ENCODE measurements at places on chromosomes 1 and 21.

DNA sequence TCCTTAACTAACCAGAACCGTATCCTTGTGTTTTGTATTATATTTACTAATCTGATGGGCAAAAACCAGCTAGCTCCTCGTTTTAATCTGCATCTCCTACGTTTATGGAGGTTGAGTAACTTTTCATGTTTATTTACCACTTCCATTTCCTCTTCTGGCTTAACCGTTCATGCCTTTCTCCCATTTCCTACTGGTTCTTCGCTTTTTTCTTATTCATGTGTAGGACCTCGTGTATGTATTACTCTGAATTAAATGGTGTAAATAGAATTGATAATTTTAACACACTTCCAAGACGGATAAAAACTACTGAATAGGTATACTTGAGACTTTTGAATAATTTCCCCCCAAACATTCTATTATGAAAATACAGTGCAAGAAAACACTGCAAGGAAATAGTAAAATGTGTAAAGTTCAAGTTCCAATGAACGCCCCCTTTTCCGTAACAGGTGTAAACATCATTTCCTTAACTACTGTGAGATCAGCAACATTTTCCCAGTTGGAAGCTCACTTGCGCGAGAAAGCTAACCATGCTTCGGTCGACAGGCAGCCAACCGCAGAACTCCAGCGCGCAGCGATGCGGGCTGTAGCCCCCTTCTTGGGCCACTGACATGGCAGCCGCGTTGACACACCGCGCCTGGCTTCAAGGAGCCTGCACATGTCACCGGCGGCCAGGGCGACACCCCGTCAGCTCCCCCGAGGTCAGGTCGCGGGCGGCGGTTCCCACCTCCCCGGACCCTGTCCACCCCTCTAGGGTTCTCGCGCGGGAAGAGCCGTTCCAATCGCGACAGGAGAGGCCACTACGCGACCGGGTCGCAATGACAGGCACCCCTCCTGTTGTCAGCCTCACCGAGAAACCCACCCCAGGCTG, 816 bp downstream of the EDEM3 start:
- no peak for DNase-seq

- DNase-seq: no peak
Measured at GRCh38 chr21:45845770-45846090, 135.8 kb upstream of the COL6A1 start.

- no peak for DNase-seq
Measured at GRCh38 chr1:47793563-47793962, 203.6 kb downstream of the TRABD2B start.

GRCh38 chr1:115412286-115412685, 74.2 kb upstream of the NGF start:
- peak; percentile 37 for DNase-seq

DNA sequence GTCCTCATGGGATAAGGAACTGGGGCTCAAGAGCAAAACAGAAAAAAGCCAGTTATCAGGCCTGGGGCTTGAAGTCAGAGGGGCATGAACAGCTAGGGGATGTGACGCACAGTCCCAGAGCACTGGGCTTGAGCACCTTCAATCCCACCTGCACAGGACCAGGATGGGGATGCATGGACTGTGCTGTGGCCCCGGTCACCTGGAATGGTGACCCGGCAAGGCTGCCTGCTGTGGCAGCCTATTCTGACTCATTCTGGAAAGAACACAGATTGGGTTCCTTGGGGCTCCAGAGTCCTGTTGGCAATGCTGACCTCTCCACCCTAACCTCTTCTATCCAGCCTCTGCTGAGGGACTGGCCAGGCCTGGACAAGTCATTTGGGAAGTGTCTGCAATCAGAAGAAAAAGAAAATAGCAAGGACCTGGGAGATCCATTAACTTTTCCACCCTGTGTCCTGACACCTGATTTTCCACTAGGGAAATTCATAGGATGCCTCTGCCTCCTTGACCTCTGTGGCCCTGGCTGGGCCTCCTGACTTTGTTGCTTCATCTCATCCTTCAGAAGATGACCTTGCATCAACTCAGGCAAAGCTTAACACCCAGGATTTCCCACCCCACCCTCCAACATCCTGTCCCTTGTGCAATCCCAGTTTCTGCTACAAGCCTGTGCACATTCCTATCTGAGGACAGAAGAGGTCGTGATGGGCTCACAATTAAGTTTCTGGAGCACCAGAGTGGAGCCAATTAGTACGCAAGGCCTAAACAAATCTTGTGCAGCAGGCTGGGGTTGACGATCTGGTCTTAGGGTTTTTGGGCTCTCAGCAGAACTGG, 17.9 kb upstream of the FMOD start:
- no peak for DNase-seq

GRCh38 chr21:44265734-44266270, 4.1 kb upstream of the DNMT3L start:
- no peak for DNase-seq

GRCh38 chr1:91795591-91796389, 90.2 kb downstream of the TGFBR3 start:
- no peak for DNase-seq

- no peak for DNase-seq
Measured at GRCh38 chr21:37372951-37373350, 6.4 kb downstream of the DYRK1A start.

DNA sequence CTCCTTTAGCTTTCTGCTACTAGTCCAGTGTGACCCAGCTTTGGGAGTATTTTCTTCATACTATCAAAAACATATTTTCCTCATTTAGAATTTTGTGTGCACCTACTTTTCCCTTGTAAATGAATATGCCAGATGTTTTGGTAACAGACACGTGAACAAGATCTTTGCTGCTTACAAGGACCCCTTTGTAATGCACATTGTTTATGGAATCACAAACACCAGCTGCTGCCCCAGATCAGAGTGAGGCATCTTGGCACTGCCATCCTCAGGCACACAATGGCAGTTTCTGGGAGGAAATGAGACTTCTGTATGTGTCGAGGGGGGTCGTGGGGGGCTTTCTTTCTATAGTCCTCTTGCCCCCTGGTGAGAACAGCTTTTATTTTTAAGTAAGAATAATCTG, 115.7 kb downstream of the RGL1 start:
- no peak for DNase-seq

GRCh38 chr1:27018316-27018715, 5.7 kb upstream of the TENT5B start:
- DNase-seq: no peak

GRCh38 chr1:33363470-33363861, 42.6 kb upstream of the A3GALT2 start:
- no peak for DNase-seq

DNA sequence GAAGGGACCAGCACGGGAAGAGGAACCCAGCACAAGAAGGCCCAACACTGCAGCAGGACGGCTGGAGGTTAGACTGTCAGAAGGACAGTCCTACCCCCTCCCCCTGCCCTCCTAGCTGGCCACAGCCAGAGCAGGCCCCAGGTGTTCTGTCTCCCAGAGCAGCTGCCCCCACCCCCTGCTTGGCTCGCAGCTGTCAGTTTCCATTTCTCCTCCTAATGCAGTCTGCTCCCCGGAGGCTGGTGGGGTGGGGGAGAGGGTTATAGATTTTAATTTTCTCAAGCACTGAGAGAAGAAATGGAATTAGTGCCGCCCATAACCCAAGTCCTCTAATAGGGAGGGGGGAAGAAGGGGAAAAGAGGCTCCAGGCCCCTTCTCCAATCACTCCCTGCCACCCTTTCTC, 13.0 kb upstream of the PEAR1 start:
- DNase-seq: no peak

- DNase-seq: peak; percentile 32
Measured at GRCh38 chr1:9101510-9102146, 27.3 kb downstream of the GPR157 start.

GRCh38 chr1:160376525-160377131, 9.8 kb downstream of the NHLH1 start:
- peak; percentile 60 for DNase-seq

- no peak for DNase-seq
Measured at GRCh38 chr1:89771991-89772560, 48.8 kb upstream of the LRRC8D start.

- no peak for DNase-seq
Measured at GRCh38 chr1:1082239-1082775, 8.2 kb upstream of the RNF223 start.

- DNase-seq: no peak
Measured at GRCh38 chr1:12630946-12631530, 12.8 kb upstream of the AADACL4 start.

- DNase-seq: peak; percentile 14
Measured at GRCh38 chr1:88867743-88868521, 23.4 kb downstream of the GTF2B start.

DNA sequence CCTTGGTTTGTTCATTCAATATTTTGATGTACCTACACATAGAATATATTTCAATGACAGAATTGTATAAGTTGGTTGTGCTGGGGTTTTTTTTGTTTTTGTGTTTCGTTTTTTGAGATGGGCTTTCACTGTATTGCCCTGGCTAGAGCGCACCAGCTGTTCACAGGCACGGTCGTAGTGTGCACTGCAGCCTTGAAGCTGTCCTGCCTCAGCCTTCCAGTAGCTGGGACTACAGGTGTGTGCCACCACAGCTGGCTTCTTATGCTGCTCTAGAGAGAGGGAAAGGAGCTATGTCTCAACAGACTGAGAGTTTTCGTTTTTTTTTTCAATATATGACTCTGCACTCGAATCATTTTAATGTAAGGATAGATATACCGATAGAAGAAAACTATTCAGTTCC, 102.6 kb downstream of the NTNG1 start:
- no peak for DNase-seq

- no peak for DNase-seq
Measured at GRCh38 chr1:156615946-156616345, 3.3 kb upstream of the HAPLN2 start.

DNA sequence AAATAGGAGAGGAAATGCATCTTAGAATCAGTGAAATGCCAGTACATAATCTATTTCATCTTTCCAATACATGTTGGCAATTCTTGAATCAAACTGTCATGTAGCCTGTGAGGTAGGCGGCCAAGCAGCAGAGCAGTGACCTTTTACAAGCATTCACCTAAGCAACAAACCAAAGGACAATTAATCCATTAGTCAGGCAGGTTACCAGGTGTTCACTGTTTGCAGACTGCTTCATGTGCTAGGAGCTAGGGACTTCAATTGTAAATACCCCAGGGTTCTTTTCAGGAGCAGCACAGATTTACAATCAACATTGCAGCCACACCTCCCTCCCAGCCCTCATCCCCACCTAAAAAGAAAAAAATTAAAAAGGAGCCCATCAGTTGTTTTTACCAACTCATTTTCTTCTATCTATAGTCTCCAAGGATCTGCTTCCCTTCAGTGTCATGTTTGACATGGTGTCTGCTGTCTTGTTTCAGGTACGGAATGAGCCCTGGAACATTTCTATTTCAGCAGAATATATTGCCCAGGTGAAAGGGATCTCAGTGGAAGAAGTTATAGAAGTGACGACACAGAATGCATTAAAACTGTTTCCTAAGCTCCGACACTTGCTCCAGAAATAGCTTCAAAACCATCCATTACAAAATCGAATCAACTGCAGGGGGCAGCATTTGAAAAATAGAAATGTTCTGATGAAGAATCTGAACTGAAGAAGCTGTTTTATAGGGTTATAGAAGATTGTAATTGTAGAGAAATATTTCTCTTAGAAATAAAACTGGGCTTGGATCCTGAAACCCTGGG, 23.0 kb downstream of the TATDN3 start:
- no peak for DNase-seq

- no peak for DNase-seq
Measured at GRCh38 chr1:228803421-228803820, 68.1 kb downstream of the RHOU start.

GRCh38 chr1:118249641-118250040, 64.6 kb upstream of the SPAG17 start:
- DNase-seq: no peak

DNA sequence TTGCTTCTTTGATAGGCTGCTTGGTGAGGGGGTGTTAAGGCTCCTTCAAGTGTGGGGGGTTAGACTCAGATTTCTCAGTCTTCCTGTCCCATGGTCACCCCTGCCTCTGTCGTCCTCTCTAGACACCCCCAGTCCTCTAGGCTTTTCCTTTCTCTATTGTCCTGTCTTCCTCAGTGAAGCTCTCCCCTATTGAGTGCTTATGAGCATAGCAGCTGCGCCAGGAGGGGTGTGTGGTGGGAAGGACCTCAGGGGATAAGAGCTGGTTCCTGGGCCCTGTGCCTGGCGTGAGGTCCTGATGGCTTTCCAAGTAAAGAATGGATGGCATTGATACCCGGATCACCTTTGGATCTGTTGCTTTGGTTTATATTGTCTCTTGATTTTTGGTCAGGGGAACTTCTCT, 69.1 kb downstream of the DIP2A start:
- no peak for DNase-seq

- no peak for DNase-seq
Measured at GRCh38 chr1:72117621-72118020, 164.7 kb downstream of the NEGR1 start.

GRCh38 chr1:81702903-81703302, 97.8 kb upstream of the ADGRL2 start:
- DNase-seq: no peak

DNA sequence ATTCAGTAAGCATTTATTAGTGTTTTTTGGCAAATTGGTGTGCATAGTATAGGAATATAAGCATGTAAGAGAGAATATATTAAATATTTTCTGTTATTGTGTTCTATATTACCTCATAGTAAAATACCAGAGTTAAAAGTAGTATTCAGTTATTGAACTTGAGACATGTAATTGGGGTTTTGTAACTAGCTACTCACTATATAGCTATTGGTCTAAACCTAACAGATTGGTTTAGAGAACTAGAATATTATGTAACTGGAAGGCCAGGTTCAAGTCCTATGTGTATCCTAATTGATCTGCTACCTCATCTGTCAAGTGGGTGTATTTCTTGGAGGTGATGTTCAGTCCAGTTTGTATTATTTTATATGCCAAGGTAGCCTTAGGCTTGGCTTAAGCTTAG, 26.3 kb downstream of the CLIC4 start:
- DNase-seq: no peak

DNA sequence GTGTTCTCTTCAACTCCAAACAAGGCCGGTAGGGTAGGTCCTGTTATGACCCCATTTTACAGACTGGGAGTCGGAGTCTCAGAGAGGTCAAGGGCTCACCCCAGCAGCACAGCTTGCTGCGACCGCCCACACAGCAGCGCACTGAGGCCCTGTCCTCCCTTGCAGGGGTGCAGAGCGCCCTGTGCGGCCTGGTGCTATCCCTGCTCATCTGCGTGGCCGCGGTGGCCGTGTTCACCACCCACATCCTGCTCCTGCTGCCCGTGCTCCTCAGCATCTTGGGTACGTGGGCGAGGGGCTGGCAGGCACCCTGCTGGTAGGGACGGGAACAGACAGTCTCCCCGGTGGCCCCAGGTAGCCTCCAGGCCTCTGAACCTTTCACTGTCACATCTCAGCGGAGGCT, 55.9 kb downstream of the DISP3 start:
- no peak for DNase-seq

- DNase-seq: no peak
Measured at GRCh38 chr1:151680391-151680790, 36.2 kb downstream of the CELF3 start.
